ENCODE measurements at places on chromosomes 5 and 9. TPM values are rescaled to one million over a fixed set of nuclear protein-coding genes. Genes with fewer than 3 reads are reported as not detected.

FOXD1 gene
- total RNA-seq = 11.2 TPM

INSL4 gene
- total RNA-seq = not detected

CD72 gene
- 0.10 TPM for total RNA-seq

LHX3 gene
- not detected for total RNA-seq

PITX1 gene
- total RNA-seq = 0.49 TPM

QSOX2 gene
- 9.1 TPM for total RNA-seq

FAM221B gene
- total RNA-seq = not detected

TRIP13 gene
- 80.4 TPM for total RNA-seq

EGFL7 gene
- total RNA-seq = 1.6 TPM
